ENCODE measurements at places on chromosomes 5 and 9.

DNA sequence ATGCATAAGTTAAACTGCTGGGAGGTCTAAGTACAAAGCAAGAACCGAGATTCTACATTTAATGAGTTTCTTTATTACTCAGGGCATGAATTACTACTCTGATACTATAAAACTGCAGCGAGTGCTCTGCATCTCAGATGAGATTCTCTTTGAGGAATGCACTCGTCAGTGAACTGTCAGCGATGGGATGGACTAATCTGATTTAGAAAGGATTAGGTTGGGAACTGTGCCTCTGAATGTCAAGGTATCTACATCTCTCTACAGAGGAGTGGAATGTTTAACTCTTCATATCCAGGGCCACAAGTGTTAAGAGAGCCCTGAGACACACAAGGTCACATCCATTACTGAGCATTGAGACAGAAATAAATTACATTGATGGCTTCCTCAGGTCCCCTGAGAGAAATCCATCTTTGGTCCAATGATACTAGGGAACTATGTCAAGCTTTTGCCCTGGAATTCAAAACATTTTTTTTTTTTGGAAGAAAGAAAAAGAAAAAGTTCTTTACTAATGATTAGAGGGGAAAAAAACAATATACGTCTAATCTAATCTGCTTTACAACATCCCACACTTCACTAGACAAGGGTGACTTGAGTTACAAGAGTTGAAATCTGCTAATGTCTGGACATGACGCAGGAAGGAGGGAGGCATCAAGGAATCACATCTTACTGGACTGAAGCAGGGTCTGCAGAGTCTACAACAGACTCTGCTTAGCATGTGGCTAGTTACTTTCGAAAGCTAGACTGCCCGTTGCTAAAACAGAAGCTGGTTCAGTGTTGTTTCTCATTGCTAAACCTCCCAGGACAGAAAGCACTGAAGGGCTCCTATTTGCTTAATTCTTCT, 270.0 kb upstream of the TLE4 start:
- no peak for DNase-seq

GRCh38 chr5:179330186-179330900, 14.9 kb downstream of the ADAMTS2 start:
- DNase-seq, result no peak

- no peak for DNase-seq
These were observed 8.1 kb upstream of the UBE2D2 start for GRCh38 chr5:139552893-139553575.

- DNase-seq, result no peak
These were observed 56.1 kb downstream of the PCDH1 start for GRCh38 chr5:141822144-141822543.

GRCh38 chr5:160921423-160922285, 69.6 kb upstream of the ATP10B start:
- DNase-seq, result no peak
